Coronary artery (tissue), 2 donors: ENCODE measurements at places on chromosomes 3 and 15.

GRCh38 chr3:9194509-9195184 is 54.8 kb downstream of the SRGAP3 start:
- DNase-seq, result no peak

GRCh38 chr3:35777563-35778554 is 138.5 kb downstream of the ARPP21 start:
- no peak for DNase-seq

- DNase-seq, result no peak
These were observed 23.0 kb downstream of the HACL1 start for GRCh38 chr3:15578289-15578867.

- DNase-seq, result peak; percentile 67
These were observed 5.5 kb downstream of the MELTF start for GRCh38 chr3:197023998-197024651.

GRCh38 chr3:13841141-13841540 is 38.7 kb downstream of the WNT7A start:
- DNase-seq, result no peak

- DNase-seq, result no peak
These were observed 5.2 kb upstream of the SEMA3B start for GRCh38 chr3:50263478-50264382.

- DNase-seq, result no peak
These were observed 17.4 kb upstream of the FHIT start for GRCh38 chr3:61268644-61269043.

DNA sequence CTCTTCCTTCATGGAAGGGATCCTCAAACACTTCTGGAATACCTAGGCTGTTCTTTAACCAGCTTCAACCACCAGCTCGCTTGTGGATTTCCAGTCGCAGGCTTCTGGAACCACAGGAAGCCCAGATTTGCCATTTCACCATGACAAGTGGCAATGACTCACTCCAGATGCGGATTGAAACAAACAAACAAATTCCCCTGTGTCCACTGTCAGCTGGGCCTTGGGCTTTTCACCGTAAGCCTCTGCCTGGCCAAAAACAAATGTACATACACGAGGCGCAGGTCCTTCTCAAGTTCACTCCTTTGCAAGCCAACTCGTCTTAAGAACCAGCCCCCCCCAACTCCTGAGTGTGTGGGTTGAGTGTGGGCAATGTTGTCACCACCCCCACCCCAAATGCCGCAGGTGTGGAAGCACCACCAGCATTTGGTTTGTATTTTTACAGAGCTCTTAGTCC is 8.8 kb downstream of the BCL6 start:
- no peak for DNase-seq

DNA sequence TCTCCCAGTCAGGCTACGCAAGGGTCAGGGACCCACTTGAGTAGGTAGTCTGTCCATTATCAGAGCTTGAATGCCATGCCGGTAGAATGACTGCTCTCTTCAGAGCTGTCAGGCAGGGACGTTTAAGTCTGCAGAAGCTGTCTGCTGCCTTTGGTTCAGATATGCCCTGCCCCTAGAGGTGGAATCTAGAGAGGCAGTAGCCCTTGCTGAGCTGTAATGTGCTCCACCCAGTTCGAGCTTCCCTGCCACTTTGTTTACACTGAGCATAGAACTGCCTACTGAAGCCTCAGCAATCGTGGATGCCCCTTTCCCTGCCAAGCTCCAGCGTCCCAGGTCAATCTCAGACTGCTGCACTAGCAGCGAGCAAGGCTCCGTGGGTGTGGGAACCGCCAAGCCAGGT is 57.5 kb upstream of the SETMAR start:
- DNase-seq, result no peak

DNA sequence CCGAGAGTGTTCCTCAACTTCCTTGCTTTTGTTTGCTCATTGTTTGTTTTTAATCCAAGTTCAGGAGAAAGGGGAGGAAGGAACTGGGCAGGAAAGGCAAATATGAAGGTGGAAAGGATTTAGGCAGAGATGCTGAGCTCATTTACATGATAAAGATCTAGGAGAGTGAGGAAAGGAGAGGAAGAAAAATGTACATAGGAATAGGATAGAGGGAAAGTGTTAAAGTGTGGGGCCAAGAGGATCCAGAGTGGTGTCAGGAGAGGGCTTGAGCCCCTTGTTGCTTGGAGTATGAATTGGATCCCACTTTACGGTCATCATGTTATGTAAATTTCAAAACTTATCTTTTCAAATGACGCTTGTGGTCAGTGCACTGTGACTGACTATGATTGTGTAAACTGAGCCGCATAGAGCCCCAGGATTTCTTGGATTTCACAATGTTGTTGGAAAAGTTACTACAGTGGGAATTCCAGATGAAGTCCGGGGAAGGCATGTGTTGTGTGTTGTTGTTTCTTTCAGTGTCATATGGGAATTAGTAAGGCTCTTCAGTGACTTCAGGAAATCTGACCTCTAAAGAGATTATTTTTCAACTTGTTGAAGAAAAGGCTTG is 15.0 kb upstream of the PLD1 start:
- DNase-seq, result no peak

DNA sequence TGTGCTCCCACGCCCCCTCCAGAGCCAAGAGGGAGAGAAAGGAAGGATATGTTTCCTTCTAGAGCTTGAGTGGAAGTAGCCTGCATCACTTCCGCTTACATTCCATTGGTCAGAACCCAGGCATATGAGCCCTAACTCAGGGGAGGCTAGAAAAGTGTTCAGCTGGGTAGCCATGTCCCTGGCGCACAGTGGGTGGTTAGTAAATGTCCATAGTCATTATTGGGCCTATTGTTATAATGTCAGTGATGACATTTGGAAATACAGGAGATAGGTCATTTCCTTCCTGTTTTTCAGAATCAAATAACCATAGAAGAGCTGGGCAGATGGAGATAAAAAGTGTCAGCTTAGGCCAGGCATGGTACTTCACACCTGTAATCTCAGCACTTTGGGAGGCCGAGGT is 27.3 kb downstream of the CD276 start:
- no peak for DNase-seq

GRCh38 chr3:59919586-59919985 is 869.8 kb upstream of the CFAP20DC start:
- DNase-seq, result no peak

DNA sequence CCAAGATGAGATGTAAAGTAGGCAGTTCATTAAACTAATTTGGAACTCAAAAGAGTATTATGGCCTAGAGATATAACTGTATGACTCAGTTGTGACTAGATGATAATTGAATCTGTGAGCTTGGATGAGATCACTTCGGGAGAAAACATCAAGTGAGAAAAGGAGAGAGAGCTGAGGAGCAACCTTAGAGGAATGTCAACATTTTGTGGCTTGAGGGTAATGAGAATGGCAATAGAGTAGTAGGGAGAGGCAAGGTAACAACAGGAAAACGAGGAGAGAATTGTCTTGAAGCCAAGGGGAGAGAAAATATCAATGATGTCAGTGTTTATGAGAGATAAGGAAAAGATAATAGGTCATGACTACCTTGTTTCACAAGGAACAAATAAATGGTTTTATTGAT is 580.2 kb downstream of the NLGN1 start:
- DNase-seq, result no peak
